NCI-H1105 (cell line): ENCODE measurements at places on chromosomes 12 and 14.

DNA sequence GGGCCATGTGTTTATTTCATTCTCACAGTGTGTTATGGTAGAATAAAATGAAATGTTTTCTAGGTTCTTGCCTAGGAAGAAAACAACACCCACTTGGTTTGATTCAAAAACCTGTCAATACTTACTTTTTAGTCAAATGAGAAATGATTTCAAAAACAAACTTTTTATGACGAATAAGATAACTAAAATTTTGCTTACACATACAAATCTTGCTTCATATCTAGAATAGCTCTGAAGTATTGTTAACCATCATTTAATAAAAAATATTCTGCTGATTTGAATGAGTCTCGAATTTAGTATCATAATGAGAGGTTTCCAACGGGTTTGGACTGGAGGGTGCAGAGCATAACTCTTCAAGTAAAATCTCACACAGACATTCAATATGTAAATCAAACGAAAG, 23.2 kb downstream of the SLCO1C1 start:
- DNase-seq, result no peak

- no peak for DNase-seq
Observed at GRCh38 chr12:89352242-89352491, 134 bp downstream of the DUSP6 start.

GRCh38 chr12:92614001-92614400, 88.8 kb upstream of the PLEKHG7 start:
- no peak for DNase-seq

DNA sequence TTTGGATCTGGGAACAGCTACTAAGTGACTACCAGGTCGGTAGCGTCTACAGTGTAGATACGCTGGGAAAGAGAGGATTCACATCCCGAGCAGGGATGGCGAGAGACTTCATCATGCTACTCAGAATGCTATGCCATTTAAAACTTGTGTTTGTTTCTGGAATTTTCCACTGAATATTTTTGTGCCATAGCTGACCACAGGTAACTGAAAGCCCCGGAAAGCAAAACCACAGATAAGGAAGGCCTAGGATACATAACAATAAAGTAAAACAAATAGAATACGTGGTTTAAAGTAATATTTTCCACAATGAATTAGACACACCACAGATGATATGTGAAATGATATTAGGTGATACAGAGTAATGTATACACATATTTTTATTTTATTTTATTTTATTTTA, 7.9 kb upstream of the HCAR1 start:
- DNase-seq, result no peak

- DNase-seq, result no peak
Observed at GRCh38 chr12:54028314-54029201, at the start of gene HOXC6. Gene HOXC6 (plus strand): TSS chr12:54028440. CDS start chr12:54028522, 82 bp downstream.

DNA sequence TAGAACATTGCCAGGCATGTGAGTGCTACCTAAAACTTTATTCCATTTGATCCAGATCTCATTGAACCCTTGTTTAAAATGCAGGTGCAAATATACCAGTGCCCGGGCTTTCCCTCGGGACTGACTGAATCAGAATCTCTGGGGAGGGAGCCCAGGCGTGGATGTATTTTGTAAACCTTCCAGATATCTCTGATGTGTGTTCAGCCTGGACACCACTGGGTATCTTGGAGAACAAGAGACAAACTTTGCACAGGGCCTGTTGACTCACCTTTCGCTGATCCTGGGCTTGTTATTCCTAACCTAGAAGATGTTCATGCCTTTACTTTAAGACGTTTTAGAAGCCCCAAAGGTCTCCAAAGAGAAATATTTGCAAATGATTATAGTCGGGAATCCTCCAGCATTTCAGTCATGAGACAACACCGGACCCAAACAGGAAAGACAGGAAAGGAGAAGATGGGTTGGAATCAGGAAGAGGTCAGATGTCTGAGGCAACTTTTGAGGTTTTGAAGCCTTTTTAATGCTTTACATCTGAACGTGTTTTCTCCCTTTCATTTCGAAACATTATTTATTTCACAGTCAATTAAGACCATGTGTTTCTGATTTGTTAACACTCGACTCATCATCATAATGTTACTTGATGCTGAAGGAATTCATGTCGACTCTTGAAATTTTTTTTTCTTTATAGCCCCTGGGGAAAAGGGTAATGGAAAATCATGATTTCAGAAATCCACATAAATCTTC, 118.6 kb downstream of the PLXNC1 start:
- DNase-seq, result no peak

DNA sequence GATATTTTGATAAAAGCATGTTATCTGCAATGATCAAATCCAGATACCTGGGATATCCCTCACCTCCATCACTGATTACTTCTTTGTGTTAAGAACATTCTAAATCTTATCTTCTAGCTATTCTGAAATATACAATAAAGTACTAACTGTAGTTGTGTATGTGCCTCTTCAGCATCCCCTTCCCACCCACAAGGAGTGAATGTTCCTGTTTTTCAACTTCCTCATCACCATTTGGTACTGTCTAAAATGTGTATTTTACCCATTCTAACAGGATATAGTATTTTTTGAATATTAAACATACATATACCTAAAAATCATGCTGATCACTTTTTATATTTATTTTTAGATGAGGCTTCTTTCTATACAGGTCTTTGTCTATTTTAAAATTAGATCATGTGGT, 1252.6 kb downstream of the TMEM121 start:
- DNase-seq, result no peak
